Right renal cortex interstitium (tissue), 3 donors: ENCODE measurements at places on chromosomes 2 and 18.

GRCh38 chr2:174227748-174228147 is 20.6 kb downstream of the OLA1 start:
- no peak for DNase-seq

- no peak for DNase-seq
These were observed 1282.3 kb upstream of the NRXN1 start for GRCh38 chr2:52314231-52314630.

- DNase-seq: no peak
These were observed 44.7 kb downstream of the CAVIN2 start for GRCh38 chr2:191802180-191802579.

GRCh38 chr2:231581328-231581727 is 11.3 kb upstream of the TEX44 start:
- DNase-seq: no peak

- DNase-seq: no peak
These were observed 763.4 kb upstream of the NRXN1 start for GRCh38 chr2:51795248-51795888.

DNA sequence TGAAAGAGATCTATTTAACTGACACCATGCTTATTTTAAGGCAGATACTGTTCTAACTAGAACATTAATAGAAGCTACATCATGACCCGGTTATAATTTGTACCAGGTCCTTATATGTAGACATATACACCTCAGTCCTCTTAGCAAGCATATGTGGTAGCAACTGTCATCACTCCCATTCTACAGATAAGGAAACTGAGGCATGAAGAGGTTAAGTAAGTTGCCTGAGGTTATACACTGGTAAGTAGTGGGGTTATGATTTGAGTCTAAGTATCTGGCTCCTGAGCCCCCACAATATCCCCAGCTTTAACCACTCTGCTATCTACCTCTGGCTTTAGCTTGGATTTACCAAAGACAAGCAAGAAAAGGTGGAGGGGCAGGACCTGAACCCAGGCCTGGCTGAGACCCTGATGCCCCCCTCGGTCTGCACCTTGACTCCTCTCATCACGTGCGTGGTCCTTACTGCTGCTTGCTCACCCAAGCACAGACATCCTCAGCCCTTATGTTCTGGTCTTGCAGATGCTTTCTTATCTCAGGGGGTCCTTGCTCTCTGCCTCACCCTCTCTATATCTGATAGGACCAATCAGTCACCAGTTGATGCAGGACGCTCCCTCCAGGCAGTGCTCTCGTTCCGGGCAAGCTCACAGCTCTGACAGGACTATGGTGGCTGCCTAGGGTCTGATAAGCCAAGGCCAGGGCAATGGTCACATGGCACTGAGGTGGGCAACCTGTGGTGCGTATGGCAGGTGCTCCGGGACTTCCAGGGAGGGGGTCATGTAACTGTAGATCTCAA is 4.0 kb downstream of the DYSF start:
- no peak for DNase-seq

- DNase-seq: no peak
These were observed 226.4 kb downstream of the NEDD4L start for GRCh38 chr18:58270396-58270795.

DNA sequence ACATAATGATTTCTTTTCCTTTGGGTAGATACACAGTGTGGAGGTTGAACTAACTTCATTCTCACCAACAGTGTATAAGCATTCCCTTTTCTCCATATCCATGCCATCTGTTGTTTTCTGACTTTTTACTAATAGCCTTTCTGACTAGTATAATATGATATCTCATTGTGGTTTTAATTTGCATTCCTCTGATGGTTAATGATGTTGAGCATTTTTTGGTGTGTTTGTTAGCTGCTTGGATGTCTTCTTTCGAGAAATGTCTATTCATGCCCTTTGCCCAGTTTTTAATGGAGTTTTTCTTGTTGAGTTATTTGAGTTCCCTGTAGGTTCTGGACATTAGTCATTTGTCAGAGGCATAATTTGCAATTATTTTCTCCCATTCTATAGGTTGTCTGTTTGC is 59.8 kb downstream of the MARCHF4 start:
- no peak for DNase-seq

GRCh38 chr18:8116341-8117005 is 492.8 kb upstream of the RAB12 start:
- no peak for DNase-seq

- DNase-seq: no peak
These were observed 170.6 kb downstream of the DLGAP1 start for GRCh38 chr18:4284528-4284927.

GRCh38 chr2:162106746-162107145 is 32.7 kb upstream of the DPP4 start:
- no peak for DNase-seq

GRCh38 chr2:20470211-20470610 is 23.3 kb downstream of the RHOB start:
- no peak for DNase-seq

DNA sequence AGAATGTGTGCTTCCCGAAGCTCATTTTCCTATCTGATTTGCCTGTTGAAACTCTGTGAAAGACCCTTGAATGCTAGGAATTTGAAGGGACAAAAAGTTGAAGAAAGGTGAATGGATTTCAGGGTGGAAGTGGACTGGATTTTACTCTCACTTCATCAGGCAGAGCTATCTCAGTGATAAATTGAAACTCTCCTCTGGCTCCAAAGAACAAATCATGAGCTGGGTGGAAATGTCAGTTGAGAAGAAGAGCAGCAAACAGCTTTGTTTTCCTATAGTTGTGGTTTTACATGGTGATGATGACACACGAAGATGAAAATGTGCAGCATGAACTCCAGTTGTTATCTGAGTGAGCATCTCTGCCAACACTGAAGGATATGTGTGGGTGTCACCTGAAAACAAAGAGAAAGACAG is 34.4 kb downstream of the CD28 start:
- no peak for DNase-seq

DNA sequence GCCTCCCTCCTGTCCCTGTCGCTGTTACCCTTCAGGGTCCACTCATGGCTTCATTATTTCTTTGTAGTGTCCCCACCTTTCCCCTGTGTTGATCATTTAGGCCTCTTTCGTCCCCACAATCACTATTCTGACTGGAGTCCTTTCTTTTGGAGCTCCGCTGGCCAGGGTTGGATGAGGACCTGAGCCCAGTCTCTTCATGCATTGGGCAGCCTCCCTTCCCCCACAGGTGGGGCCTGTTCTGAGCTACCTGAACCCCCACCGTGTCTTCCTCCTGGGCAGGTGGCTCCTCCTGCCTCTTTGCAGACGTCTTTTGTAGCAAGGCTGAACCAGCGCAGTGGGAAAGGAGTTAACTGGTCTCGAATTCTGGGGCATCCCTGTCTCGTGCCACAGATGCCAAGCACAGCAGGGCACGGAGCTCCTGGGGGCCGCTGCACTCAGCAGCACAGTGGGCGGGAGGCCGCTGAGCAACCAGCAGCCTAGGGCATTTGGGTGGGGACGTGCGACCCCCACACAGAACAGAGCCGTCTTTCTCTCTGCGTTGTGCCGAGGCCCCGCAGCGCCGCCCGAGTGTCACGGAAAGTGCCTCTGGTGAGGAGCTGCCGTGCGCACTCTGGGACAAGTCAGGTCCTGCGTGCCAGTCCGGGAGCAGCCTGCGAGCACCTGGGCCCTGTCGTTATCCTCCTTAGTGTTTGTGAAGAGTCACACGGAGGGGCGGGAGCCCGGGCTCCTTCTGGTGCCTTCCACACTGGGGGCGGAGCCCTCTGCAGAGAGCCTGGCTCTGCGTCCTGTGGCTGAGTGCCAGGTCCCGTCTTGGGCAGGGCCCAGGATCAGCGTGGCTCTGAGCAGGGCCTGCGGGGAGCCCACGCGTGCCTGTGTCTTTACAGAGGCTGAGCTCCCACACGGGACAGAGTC is 130.1 kb downstream of the NFATC1 start:
- DNase-seq: no peak

DNA sequence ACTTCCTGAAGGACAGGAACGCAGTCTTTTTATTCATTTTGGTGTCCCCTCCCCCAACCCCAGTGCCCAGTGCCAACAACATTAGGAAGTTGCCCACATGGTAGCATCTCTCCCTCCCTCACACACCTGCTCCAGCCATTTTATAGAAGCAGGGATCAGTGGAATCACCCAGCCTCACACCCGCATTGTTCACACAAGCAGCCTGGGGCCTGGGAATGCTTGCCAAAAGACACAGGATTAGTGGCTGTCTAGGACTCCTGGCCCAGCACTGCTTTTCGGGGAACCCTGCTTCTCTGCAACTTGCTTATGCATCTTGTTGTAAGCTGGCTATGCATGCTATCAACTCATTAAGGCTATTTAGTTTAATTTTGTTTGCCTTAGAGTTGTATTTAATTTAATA is 17.9 kb downstream of the TMEM37 start:
- DNase-seq: no peak

GRCh38 chr2:45009928-45010701 is 863 bp upstream of the SIX2 start:
- no peak for DNase-seq

DNA sequence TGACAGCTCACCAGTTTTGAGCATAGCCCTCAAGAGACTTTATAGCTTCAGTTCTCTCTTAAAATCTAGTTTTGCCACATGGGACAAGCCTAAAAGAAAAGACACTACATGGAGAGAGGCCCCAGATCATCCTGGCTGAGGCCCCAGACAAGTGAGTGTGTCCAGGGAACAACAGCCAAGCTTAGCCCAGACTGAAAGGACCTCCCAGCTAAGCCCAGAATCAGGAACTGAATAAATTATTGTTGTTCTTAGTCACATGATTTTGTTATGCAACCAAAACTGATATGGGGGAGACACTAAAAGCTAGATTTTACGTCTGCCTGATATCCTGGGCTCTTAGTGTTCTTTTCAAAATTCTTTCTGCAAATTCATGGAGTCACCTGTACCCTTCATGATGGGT is 29.3 kb upstream of the LBH start:
- DNase-seq: no peak

DNA sequence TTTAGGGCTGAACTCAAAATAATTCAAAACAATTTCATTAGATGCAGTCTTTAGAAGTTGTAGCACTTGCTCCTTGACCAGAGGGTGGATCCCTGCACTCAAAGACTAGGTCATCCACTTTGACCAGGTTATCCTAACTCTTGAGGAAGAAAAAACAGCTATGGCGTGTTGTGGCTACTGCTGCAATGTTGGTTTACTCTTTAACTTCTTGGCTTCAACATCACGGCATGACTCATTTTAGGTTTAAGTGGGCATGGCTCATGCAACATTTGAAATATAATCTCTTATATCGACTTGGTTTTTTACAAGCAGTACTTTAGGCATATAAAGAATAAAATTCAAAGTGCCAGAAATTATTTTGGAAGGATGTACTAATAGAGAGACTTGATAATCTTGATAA is 35.4 kb downstream of the ANKRD29 start:
- DNase-seq: no peak

DNA sequence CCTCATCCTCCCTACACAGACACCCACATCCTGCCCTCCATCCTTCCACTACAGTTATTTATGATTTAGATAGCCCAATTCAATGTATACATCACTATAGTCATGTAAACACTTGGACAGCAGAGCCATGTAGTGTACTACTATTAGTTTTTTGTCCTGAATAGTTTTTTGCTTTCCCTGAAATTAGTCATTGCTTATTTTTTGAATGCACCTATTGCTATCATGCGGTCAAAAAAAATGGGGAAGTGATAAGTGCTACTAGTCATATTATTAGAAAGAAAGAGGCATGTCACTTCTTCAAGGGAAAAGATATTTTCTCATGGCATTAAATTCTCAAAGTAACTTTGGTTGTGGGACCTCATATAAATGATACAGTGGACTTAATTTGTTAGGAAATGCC is 6.8 kb upstream of the GREB1 start:
- DNase-seq: no peak

DNA sequence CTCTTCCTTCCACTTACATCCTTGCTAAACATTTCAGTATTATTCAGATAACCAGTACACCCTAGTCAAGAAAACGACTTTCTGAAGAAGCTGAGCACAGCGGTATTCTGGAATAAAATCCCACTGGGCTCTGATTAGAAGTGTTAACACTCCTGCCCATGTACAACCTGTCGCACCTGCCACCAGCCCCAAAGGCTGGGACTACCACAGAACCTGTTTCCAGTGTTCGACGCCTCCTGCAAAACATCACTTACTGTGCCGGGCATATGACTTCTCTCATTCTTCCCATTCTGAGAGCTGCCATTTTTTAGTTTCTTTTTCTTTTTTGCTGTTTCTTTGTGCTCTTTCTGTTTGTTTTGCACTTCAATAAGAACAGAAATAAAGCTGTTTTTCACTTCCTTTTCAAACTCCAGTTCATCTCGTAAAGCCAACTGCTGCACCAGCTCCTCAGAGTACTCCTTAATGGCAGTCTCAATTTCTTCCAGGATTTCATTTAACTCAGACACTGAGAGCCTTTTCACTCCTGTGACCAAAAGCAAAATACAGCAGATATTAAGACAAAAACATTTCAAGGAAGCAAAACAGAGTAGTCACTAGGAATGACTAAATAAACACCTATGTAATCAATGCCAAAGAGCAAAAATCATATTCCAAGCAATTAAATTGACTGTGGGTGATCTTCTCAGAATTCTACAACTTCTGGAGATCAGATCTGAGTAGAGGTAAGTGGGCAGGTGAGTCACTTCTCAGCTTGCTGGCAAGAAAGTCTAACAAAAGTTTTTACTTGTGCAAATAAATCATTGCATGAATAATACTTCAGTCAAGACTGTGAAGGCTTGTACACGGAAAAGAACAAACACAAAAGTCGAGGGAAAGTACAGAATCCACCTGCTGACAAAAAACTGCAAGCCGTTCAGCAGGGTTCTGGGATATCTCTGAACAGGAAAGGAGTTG is 19.3 kb downstream of the FEZ2 start:
- no peak for DNase-seq

DNA sequence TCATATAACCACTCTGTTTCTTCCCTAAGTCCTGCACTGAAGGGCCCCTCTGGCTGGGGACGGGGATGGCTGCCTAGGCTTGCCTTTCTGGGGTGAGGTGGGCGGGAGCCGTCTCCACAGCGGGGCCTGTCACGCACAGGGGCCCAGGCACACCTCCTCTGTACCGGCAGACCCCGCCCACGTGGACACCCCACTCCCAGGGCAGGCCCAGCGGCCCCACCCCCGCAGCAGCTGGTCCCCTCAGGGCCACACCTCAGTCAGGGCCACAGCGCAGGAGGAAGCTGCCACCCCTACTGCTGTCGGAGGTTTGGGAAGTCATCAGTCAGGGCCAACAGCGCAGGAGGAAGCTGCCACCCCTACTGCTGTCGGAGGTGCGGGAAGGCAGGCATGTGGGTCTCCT is 257.6 kb upstream of the RAB6C start:
- DNase-seq: no peak

DNA sequence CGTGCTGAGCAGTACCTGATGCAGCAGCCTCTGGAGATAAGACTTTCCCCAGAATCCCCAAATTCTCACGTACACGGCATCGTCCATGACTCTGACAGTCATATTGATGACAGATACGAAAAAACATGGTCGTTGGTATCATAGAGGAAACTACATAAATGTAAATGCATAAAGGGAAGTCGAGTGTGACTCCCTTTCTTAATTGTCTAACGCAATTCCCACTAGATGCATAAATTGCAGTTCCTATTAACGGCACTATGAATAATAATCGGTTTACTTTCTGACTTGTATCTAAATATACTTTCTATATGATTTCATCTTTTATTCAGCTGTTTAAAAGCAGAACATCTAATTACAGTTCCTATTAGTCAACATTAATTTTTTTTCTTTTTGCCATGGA is 322.6 kb upstream of the REV1 start:
- DNase-seq: no peak
